Left cardiac atrium (tissue), 4 donors: ENCODE measurements at places on chromosomes 3 and 15. TPM values are rescaled to one million over a fixed set of nuclear protein-coding genes. Genes with fewer than 3 reads are reported as not detected.

MYL3 gene
- total RNA-seq: 157 TPM

ADGRG7 gene
- total RNA-seq: not detected

RAB27A gene
- total RNA-seq: 17.7 TPM

TRPC1 gene
- total RNA-seq: 12.2 TPM

RBM5 gene
- 69.7 TPM for total RNA-seq

HRG gene
- not detected for total RNA-seq

PIGBOS1 gene
- 12.6 TPM for total RNA-seq

ARMC8 gene
- 32.2 TPM for total RNA-seq

NXPE3 gene
- total RNA-seq: 35.1 TPM

DALRD3 gene
- 10.1 TPM for total RNA-seq

BMF gene
- total RNA-seq: 1.9 TPM

GATA2 gene
- 8.9 TPM for total RNA-seq

TASOR gene
- total RNA-seq: 30.0 TPM

MRPL3 gene
- 47.0 TPM for total RNA-seq

LARP6 gene
- total RNA-seq: 47.2 TPM

ERICH6 gene
- not detected for total RNA-seq

TUSC7 gene
- total RNA-seq: not detected

CYP1A2 gene
- 0.12 TPM for total RNA-seq

MESP2 gene
- 0.16 TPM for total RNA-seq

PAQR9 gene
- 9.5 TPM for total RNA-seq

DNAJA4 gene
- total RNA-seq: 171 TPM

MAP1A gene
- total RNA-seq: 23.8 TPM

SLC6A1 gene
- 1.1 TPM for total RNA-seq

C15orf40 gene
- 13.4 TPM for total RNA-seq

MGLL gene
- 95.4 TPM for total RNA-seq

ESYT3 gene
- total RNA-seq: 0.91 TPM

CD80 gene
- 0.10 TPM for total RNA-seq

SLC28A1 gene
- total RNA-seq: 0.18 TPM
